Stimulated activated CD4-positive, alpha-beta T cell treated with anti-CD3 and anti-CD28 coated beads, TNF-alpha, amount 100 ng/mL, for 4 hours (primary cell): ENCODE measurements at places on chromosomes 11 and 22.

GRCh38 chr22:42792909-42793847, 63.9 kb downstream of the ARFGAP3 start:
- DNase-seq, result no peak

DNA sequence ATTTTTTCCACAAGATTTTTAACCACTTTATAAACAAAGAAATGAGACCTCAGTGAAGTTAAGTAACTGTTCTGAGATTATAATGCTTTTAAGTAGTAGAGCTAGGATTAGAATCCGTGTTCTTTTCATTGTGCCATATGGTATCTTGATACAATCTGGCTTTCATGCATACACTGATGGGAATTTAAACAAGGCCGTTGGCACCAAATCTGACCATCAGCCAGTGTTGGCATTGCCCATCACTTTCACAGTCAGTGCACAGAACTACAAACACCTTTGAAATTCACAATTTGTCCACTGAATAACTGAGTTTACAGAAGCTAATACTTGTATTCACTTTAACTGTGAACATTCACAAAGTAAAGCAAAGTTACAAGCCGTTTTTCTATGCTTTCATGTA, 1228.0 kb downstream of the TBC1D22A start:
- no peak for DNase-seq

DNA sequence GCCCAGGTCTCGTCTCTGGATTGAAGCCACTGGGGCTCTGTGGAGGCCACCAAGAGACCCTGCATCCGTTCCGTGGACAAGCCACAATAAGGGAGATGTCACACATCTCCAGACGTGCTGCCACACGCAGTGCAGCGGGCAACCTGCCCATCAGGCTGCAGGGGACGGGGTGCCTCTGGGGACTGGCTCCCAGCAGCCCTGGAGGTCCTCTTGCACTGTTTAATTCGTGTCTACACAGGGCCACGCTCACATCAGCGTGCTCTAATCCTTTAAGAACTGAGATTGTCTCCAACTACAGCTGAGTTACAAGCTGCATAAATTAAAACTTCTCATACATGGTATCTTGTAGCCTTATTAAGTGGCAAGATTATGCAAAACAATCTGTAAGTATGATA, 1232.2 kb downstream of the BRD1 start:
- DNase-seq, result no peak

- DNase-seq, result no peak
Observed at GRCh38 chr22:16651217-16651616, 58.6 kb upstream of the CCT8L2 start.

GRCh38 chr11:65207918-65208784, 26.4 kb downstream of the CAPN1 start:
- no peak for DNase-seq

GRCh38 chr11:101840704-101841103, 74.1 kb upstream of the CEP126 start:
- no peak for DNase-seq

GRCh38 chr11:77127920-77128691, at the start of gene MYO7A:
TSS of gene MYO7A (plus strand) at chr11:77128246. CDS start at chr11:77130635, 2,389 bp downstream.
- no peak for DNase-seq

DNA sequence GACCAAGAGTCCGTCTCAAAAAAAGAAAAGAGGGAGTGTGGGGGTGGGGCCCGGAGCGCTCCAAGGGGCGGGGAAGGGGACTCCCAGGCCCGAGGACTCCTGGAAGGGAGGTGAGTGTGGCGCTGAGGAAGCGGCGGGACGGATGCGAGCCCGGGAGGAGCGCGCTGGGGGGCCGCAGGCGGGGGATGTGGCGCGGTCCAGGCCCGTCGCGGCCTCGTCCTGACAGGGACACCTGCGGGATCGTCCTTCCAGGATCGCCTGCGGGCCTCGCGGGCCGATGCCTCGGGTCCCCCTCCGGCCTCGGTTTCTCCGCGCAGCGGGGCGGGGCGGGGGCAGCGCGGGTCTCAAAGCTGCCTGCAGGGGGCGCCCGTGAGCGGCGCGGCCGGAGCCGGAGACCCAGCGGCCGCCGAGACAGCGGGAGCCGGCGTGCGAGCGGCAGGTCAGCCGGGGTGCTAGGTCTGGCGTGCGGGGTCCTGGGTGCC, 3.8 kb upstream of the ADORA2A start:
- no peak for DNase-seq

DNA sequence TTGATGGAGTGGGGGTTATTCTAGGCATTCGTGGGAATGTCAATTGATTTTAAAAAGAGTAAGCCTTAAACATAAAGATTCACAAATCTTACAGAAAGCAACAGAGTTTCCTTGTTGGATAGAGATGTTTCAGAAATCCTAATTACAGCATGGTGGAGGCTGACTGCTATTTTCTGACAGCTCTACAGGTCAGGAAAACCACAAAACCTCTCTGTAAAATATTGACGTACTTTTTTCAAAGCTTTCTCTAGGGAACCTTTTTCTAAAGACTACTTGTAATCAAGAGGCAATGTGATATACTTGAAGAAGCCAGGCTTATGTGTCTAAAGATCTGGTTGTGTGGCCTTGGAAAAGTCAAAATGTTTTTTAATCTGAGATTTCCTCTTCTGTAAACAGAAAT, 9.1 kb upstream of the OR8B8 start:
- no peak for DNase-seq

GRCh38 chr22:48842583-48842945, 985.1 kb downstream of the BRD1 start:
- DNase-seq, result no peak

- no peak for DNase-seq
Observed at GRCh38 chr22:46078241-46079092, 71.9 kb upstream of the PPARA start.

DNA sequence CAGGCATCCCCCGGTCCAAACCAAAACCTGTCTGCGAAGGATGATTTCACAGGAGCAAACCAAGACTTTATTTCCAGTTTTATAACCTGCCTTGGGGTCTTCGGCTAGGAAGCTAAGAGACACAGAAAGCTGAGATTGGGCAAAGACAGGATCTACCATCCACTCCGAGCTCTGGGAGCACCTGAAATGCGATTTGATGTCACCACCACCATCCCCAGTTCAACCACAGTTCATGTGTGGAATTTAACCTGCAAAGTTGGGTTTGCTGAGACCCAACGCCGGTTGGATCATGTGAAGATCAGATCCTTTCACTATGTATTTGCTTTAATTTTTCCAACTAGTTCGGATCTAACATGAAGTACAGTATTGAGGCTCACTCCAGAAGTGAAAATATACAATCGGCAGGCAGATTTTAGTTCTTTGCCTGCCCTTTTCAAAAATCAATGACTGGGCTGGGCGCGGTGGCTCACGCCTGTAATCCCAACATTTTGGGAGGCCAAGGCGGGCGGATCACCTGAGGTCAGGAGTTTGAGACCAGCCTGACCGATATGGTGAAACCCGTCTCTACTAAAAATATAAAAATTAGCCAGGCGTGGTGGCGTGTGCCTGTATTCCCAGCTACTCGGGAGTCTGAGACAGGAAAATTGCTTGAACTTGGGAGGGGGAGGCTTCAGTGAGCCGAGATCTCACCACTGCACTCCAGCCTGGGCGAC, 1.4 kb upstream of the C11orf24 start:
- no peak for DNase-seq

GRCh38 chr11:69641681-69642548, 959 bp downstream of the CCND1 start:
- DNase-seq, result no peak

DNA sequence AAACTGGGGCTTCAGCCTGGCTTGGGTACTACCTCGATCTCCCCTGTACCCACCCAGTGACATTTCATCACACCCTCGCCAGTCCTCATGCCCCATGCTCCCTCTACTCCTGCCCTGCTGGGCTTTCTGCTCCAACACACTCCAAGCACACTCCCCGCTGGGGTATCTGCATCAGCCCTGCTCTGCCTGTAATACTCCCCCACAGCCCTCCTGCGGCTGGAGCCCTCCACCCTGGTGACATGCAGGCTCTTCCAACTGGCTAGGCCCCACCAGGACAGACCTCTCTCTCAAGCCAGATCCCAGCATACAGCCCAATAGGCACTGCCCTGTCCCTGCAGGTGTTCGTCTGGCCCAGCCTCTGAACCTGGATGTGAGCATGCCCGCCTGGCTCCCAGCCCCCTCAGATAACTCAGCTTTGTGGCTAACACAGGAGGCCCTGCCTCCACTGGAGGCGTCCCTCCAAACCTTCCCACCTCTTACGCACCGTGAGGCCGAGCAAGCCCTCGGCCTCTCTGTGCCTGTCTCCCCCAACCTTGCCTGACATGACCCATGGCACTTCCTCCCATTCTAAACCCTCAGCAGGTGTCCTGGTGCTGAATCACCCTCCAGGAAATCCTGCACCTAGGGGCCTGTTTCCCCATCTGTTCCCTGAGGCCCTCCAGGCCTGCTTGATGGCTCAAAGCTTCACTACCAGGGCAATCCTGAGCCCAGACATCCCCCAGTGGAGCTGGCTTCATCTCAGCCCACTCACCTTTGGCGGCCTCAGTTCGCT, 33.5 kb upstream of the TXNRD2 start:
- DNase-seq, result no peak

DNA sequence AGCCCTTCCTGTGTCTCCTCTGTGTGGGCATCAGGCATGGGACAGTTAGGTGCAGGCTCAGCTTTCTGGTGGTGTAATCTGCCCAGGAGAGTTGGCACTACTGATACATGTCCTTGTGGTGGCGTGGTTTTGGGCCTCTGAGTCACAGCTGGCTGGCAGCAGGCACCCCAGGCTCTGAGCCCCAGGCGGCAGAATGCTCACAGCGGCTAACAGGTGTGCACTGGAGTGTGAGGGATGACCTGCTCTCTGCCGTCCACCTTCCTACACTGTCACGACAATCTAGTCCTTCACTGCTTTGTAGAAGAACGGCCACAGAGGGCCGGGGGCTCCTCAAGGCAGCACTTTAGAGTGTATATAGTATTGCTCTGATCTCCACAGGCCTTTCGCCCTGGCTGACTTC, 100.3 kb upstream of the PITPNB start:
- DNase-seq, result no peak

GRCh38 chr11:30172883-30173311, 57.9 kb upstream of the FSHB start:
- no peak for DNase-seq

DNA sequence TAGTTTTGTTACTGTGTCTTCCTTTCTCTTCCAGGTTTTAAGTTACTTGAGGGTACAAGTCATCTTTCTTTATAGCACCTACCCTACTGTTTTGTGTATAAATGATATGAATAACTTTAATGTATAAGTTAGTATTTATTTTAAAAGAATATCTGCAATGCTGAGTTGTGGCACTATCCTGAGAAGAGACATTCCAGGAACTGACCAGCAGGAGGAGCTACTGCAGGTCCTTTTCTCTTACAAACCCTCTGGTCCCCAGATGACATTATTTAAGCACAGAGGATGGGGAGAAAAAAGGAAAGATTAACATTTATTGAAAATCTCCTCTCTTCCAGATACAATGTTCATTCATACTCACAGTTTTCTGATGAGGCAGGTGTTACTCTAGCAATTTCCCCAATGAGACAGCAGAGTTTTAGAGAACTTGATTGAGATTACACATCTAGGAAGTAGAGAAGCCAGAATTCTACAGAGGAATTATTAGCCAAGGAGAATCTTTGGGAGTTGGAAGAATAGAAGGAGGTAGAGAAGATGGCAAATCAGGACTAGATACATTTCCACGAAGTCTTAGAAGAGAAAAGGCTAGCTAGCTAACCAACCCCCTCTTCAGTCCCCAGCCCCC, 541.2 kb upstream of the API5 start:
- DNase-seq, result no peak

- DNase-seq, result no peak
Observed at GRCh38 chr11:74570266-74571061, 21.9 kb upstream of the POLD3 start.

- no peak for DNase-seq
Observed at GRCh38 chr22:29744902-29745301, 21.9 kb downstream of the ZMAT5 start.

- DNase-seq, result no peak
Observed at GRCh38 chr11:46105134-46105628, 16.1 kb downstream of the PHF21A start.

DNA sequence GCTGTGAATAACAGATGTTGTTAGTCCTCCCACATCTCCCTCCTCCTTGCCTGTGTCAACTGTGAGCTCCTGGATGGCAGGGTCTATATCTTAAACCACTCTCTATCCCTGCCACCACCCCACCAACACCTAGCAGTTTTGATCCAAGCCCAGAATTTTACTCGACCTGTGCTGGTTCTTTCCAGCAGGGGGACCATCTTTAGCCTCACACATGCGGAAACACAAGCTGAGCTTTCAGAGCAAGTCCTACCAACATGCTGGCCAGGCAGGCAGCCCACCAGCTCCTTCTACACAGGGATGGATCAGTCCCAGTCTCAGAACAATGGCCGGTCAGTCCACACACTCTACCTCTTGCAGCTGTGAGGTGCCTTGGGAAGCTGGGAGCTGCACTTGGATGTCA, 231.5 kb downstream of the NXPE2 start:
- no peak for DNase-seq

DNA sequence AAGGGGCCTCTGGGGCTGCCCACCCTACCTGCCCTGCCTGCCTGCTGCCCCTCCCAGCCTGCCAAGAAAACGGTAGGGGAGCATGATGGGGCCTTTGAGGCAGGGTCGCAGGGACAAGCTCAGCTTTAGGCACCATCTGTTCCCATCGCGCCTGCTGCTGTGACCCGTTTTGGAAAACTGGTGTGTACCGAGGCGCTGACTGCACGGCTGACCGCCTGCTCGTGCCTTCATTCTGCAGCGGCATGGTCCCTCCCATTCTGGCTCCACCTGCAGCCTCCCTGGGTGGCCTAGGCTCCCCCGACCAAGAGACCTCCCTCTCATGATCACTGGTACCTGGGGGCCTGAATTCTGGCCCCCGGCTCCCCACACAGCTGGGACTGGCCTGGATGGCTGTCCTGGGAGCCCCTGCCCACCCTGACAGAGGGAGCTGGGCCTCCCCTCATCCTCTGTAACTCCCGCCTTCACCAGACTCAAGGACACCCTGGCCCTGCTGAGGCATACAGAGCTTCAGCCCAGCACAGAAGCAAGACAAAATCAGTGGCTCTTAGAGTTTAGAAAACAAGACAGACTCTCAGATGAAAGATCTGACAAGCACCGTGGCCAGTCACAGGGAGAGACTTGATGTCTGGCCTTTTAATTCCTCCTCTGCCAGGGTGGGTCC, 6.5 kb upstream of the MYRF start:
- DNase-seq, result no peak

DNA sequence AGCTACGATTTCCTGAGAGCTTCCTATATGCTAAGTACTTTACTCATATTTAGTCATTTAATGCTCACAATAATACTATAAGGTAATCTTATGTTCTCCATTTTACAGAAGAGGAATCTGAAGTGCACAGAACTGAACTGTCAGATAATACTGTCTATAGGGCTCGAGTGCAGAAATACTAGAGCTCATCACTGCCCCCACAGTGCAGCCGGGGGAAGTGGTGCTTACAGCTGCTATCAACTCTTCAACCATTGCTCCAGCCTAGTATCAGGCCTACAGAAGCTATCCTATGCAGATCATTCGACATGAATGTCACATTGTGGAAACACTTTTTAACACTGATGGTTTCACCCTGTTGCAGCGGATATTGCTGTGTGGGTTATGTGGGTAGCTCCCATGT, 929.9 kb downstream of the NTM start:
- DNase-seq, result no peak
